ENCODE measurements at places on chromosomes 1 and 21.

GRCh38 chr21:16388291-16388690, 658.5 kb downstream of the USP25 start:
- no peak for DNase-seq

DNA sequence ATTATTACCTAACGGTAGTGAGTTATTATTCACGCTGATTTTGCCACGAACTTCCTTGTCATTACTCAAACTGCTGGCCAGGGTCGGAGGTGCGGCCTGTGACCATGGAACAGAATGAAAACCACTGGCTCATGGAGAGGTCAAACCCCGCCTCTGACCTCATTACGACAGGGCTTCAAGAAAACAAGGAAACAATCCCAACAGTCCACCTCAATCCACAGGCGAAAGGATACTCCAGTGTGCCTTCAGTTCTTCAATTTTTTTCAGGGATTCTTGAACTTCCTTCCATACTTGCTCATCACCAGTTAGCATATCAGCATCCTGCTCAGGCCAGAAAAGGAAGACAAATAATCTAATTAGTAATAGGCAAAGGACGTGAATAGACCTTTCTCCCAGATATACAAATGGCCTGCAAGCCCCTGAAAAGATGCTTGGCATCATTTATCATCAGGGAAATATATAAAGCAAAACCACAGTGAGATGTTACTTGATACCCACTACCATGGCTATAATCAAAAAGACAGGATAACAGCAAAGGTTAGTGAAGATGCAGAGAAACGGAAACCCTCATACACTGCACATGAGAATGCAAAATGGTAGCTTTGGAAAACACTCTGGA, 643.4 kb downstream of the SMYD3 start:
- no peak for DNase-seq

GRCh38 chr1:156689953-156690674, 12.9 kb upstream of the NES start:
- no peak for DNase-seq

DNA sequence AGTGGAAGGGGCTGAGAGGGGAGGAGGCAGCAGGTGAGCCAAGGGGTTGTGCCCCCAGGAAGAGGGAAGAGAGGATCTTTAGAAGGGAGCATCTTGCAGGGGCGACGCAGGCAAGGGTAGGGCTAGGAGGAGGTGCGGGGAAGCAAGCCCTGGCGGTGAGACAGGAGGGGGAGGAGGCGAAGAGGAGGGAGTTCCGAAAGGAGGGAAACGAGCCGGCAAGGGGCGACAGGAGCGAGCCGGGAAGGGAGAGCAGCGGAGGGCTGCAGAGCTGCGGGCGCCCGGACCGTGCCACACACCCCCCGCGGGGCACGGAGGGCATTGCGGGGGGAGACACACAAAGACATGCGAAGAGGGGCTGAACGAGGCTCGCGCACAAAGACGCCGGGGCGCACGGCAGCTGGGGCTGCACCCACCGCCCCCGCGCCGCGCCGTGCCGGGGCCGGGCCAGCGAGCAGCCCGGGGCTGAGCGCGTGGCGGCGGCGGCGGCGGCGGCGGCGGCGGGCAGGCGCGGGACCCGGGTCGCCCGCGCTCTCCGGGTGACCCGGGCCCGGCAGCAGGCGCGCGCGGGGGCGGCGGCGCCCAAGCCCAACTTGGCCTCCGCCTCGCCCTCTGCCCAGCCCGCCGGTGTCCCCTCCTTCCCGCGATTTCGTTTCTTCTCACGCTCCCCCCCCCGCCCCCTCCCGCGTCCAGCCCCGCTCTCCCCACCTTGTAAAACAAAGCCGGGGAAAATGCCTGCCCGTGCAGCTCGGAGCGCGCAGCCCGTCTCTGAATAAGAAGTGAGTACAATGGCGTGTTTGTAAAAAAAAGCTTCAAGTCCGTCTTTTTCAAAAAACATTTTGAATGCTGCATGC, at the start of gene KCNK2:
TSS of gene KCNK2 (plus strand) at position 206 of the 851 bp plus-strand sequence. CDS start 649 bp downstream, outside the sequence.
- DNase-seq: peak; percentile 43

- no peak for DNase-seq
These were observed 33.4 kb downstream of the KIAA1614 start for GRCh38 chr1:180946056-180946455.

DNA sequence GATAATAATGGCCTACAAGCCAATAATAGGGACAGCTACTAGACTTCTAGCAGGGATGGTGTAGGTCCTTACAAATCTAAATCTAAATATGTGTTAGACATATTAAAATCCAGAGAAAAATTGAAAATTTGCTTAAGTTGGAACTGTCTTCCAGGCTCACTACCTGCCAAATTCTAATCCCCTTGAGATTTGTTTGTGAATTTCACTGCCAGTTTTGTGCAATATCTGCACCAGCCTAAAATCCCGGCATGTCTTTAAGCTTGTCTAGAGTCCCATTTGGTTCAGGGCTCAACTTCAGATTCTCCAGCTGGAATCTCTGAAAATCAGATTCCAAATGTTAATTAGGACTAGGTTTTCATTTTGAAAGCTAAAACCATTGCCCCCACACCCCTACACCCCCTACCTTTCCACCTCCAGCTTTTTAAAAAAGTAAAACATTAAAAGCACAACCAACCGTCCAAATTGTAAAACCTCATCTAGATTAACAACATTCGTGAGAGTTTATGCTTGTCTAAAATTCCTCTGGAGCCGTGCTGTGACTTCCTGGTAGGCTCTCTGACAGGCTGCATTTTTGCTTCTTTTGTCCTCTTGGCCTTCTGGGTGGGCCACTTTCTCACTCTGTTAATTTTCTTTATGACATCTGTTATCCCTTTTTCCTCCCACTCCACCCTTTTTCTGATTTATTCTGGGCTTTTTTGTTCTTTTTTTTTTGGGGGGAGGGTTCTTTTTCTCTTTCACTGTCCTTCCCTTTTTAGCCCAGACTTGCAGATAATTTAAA, 348.7 kb downstream of the PAPPA2 start:
- no peak for DNase-seq

- DNase-seq: no peak
These were observed 20.0 kb upstream of the GPR153 start for GRCh38 chr1:6280761-6281451.
